Stimulated activated CD4-positive, alpha-beta T cell treated with anti-CD3 and anti-CD28 coated beads, Interleukin-1b, Interleukin-23, amount 100 ng/mL, for 24 hours (primary cell): ENCODE measurements at places on chromosomes 6 and 20.

DNA sequence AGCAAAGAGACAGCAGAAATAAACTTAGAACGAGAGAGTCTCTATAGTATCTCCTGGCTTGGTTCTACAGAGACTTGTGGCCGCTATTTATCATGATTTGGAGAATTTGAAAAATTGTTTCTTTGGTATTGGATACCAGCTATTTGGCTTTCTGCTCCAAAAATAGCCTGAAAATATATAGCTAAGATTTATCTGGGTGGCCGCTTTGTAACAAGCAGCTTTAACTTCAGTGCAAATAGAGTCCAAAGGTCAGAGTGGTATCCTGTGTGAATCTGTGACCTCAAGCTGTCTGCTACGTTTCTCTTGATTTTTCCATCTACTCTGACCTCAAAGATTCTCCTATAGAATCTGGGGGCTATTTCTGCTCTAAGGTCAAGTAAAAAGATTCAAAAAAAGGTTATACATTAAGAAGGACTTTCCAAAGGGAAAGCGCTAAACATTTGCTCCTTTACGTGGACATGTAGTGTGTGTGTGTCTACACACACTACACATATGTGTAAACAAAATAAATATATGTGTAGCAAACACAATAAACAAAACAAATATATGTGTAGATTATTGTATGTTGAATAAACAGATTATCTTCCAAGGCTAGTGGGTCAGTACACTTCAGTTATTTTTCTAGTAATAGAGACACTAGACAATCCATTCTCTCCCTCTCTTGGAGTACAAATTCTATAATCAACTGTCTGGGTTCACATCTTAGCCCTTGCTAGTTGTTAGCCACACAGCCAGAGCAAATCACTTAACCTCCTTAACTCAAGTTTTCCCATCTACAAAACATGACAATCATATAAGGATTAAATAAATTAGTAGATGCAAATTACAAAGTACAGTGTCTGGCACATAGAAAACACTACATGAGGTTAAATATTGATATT is 40.8 kb downstream of the CHD6 start:
- no peak for DNase-seq

GRCh38 chr6:163860287-163861081 is 446.0 kb downstream of the QKI start:
- DNase-seq = no peak

GRCh38 chr20:37566590-37567330 is 39.1 kb upstream of the BLCAP start:
- no peak for DNase-seq

DNA sequence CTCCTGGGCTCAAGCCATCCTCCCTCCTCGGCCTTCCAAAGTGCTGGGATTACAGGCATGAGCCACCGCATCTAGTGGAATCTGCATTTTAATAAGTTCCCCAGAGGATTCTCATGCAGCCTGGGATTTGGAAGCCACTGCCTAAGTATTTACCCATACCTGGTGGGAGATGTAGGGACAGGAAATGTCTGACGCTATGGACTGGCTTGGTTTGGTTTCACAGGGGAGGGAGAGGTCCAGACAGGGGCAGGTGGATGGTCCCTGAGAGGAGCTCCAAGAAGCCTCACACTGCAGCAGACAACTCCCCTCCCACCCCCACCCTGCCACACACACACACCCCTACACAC is 4.4 kb downstream of the VSTM2L start:
- DNase-seq = no peak

GRCh38 chr6:134480593-134480992 is 162.7 kb upstream of the SGK1 start:
- no peak for DNase-seq

DNA sequence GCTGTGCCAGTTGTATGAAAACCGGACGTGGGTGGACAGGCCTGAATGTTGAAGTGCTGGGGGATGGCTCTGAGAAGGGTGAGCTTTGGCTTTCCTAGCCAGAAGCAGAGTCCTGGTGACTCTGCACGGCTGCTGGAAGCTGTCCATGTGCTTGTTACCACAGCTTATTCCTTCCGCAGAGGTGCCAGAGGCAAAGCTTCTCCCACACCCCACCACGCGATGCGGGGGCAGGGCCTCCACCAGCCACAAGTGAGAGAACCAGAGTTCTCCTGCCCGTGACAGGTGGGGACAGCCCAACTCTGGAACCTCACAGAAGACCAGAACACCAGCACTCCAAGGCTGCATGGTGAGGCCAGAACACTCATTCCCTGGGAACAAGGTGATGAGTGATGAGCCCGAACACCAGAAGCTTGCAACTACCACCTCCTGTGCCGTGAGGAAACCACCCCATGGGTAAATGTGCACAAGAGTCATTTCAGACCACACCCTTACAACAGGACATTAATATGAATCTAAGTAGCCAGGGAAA is 36.7 kb downstream of the JAG1 start:
- no peak for DNase-seq

- no peak for DNase-seq
These were observed 347.7 kb downstream of the PRKN start for GRCh38 chr6:162379757-162380409.
